ENCODE measurements at places on chromosomes 3 and 15.

GRCh38 chr3:38978729-38979128 is 73.0 kb downstream of the SCN11A start:
- DNase-seq: no peak

GRCh38 chr15:73926219-73927002 is at the start of gene LOXL1:
TSS of gene LOXL1 (plus strand) at chr15:73926462. CDS start at chr15:73926784, 322 bp downstream.
- no peak for DNase-seq

- no peak for DNase-seq
Observed at GRCh38 chr15:100901702-100902435, 17.3 kb upstream of the LRRK1 start.

DNA sequence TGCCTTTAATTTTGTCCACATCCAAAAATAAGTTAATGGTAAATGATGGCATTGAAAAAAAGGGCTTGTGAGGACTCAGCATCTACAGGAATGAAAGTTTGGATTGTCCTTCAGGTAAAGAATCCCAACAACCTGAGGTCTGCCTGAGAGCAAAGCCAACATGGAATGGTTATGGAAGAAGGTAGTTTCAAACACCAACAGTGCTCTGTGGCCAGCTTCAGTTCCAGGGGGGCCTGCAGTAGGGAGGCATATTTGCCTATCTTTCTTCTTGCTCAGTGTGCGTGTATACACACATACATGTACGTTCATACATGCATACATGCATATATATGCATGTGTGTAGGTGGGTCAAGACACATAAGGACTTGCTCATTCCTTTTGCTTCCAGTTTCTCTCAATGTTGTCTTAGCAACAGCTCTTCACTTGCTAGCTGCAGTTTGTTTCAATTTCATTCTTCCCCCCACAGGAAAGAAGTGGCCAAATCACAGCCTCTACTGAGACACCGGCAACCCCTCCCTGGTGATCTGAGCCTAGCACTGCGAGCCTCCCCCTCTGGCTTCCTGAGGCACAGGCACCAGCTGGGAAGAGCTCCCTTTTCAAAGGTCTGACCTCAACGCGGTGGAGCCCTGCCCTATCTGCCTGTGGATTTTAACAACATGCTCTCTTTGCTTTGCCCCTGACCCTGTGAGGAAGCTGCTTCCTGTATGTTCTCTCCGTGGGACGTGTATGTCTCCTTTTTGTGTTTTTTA is 146.2 kb downstream of the KLF13 start:
- no peak for DNase-seq

GRCh38 chr3:132749786-132750185 is 27.6 kb upstream of the NPHP3 start:
- DNase-seq: no peak

DNA sequence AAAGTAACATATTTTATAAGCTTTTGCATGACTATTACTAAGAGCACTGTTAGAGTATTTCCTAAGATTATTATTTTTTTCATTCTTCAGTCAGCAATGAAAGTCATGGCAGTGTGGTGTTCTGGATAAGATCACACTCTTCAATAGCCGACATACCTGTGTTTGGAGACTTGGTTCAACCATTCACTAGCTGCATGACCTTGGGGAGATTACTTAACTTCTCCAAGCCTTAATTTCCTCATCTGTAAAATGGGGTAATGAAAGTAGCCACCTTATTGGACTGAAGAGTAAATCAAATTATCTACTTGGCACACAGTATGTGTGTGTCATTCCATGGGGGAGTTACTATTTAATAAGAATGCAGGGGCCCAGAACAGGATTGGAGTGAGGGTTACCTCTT is 24.5 kb upstream of the PCOLCE2 start:
- no peak for DNase-seq

- no peak for DNase-seq
Observed at GRCh38 chr15:57923750-57924149, 141.8 kb downstream of the ALDH1A2 start.

DNA sequence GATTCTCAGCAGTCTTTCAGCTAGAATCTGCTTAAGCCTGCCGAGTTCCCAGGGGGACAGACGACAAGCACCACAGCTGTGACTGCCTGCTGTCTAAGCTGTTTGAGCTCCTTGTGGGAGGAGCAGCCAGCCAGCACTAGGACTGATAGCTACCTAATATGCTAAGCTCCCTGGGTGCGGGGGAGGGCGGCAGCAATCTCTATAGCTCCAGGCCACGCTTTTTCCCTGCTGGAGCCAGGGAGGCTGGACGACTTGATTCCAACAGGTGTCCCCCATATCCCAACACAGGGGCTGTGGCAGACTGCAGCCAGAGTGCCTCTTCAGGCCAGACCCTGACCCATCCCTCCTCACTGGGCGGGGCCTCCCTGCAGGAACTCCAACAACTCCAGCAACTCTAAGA is 134.1 kb upstream of the ARPP21 start:
- no peak for DNase-seq

All from stimulated activated CD8-positive, alpha-beta memory T cell treated with anti-CD3 and anti-CD28 coated beads, Interleukin-15, amount 100 ng/mL, for 24 hours (primary cell).